GM12864 (cell line): ENCODE measurements at places on chromosomes 12 and 14.

DNA sequence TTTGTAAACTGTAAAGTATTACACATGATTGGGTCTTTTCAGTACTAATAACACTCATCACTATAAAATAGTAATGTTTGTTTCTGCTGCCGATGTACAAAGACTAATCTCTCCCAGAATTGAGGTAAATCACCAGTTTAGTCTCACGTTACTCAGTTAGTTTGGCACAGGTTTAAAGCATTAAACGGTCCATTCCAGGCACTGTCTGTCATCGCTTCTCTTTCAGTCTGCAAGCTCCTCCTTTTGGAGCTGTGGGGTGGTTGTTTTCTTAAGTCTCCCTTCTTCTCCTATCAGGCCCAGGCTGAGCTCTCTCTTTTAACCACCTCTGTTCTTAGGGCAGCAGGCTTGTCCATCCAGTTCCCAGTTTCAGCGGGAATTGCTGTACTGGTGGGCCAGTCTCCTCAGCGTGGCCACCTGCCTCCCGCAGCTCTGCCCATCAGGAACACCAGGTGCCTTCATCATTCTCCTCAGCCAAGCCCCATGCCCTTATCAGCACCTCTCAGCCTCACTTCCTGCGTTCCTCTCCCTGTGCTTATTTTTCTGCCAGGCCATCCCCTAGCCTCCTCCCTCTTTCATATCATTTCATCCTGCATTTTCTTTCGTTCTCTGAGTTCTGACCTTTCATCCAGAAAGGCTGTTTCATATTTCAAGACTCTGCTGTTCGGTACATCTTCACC, 149.0 kb downstream of the TGFB3 start:
- no peak for DNase-seq

GRCh38 chr14:94795372-94795771, 25.5 kb upstream of the GSC start:
- DNase-seq: no peak

DNA sequence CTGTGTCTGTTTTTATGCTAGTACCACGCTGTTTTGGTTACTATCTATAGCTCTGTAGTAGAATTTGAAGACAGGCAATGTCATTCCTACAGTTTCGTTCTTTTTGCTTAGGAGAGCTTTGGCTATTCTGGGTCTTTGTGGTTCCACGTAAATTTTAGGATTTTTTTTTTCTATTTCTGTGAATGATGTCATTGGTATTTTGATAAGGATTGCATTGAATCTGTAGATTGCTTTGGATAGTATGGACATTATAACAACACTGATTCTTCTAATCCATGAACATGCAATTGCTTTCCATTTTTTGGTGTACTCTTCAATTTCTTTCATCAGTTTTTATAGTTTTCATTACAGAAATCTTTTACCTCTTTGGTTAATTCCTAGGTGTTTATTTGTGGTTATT, 345.2 kb downstream of the TMEM121 start:
- no peak for DNase-seq

- no peak for DNase-seq
Measured at GRCh38 chr14:22489957-22490950, 98.8 kb downstream of the DAD1 start.
